MV-4-11 (cell line): ENCODE measurements at places on chromosomes 7 and 10.

DNA sequence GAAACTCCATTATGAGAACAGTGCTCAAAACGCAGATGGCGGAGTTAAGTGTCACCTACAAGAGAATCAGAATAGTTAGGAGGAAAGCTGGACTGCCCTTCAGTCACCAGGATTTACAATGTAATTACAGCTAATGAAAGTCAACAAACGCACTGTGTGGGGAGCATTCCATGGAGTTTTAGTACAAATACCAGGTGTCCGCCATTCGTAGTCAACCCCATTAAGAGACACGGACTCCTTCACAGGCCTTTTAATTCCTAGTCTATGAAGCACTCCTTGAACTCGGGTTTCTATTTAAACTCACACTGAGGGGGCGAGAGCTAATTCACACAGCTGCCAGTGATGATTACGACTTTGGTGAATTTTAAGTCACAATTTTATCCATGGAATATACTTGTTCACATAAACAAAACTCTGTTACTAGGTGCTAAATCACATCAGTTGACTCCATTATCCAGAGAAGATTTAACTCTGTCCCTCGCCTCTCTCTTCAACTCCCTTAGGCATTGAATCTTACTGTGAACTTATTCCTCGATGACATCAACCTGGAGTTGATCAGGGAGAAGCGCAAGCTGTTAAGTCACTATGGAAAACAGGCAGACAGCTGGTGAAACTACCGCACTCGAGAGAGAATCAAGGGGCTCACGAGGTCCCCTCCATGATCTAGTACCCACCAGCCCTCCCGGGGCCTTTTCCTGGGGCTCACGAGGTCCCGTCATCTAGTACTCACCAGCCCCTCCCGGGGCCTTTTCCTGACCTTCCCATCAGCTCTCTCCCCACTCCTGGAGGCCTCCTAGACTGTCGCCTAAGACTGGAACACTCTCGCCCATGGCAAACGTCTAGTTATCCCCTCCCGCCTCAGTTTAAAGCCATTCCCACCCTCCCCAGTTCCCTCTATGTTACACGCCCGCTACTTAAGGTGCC lies 1.5 kb downstream of the ZFAND2A start:
- DNase-seq: no peak

DNA sequence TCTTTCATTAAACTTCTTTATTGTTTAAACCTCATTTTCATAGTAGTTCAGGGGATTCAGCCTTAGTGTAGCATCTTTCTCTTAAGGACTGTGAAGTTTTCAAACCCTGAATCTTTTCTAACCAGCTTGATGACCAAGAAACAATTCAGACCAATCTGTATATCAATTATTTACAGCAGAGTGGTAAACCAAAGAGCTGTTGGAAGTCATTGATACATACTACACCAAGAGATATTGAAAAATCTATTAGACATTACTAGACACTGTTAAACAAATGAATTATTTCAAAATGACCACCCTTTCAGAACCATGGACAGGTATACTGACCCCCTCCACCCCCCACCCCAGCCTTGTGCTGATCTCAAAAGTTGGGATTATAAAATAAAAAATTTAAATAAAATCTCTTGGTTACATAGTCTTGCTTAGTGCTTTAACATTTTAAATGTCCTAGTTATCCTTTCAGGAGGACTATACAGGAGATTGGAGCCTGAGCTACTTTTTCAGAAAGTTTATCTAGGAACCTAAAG lies 143.9 kb upstream of the LSM8 start:
- no peak for DNase-seq

DNA sequence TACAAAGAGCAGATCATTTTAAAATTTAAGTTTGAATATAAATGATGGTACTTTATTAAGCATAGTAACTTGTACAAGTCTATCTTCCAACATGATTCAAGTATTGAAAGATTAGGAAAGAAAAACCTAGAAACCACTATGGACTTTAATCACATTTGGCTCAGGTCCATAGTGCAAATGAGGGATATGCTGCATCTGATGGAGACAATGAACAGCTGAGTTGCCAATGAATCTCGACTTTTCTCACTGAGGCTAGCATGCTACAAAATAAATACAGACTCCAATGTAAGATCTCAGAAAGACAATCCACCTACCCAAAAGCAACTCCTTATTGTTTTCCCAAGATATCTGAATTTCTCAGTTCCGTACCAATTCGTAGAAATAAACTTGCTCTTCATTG lies 89.8 kb downstream of the SEMA3A start:
- no peak for DNase-seq

DNA sequence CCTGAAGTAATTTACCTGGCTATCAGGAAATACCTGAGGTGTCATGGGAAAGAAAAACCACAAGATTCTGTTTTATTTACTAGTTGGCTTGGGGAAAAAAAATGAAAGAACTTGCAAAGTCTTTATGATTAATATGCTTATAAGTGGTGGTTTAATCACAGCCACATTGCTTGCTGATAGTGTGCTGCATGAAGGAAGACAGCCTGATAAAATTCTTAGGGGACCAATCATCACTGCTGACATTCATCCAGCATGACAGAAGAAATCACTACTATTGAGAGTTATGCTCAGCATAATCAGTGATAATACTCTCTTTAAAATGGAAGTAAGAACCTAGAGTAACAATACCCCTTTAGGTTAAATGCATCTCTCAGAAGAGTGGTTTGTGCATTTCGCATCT lies 150.2 kb upstream of the LRRN3 start:
- no peak for DNase-seq

DNA sequence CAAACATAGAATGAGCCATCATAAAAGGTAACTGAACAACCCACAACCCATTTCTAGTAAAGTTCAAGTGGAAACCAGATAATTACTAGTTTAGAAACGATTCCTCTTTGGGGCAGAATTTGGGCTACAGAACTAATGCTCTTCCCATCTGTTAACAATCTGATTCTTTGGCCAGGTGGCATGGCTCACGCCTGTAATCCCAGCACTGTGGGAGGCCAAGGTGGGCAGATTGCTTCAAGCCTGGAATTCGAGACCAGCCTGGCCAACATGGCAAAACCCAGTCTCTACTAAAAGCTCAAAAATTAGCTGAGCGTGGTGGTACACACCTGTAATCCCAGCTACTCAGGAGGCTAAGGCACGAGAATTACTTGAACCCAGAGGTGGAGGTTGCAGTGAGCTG lies 18.5 kb downstream of the CYP51A1 start:
- no peak for DNase-seq

DNA sequence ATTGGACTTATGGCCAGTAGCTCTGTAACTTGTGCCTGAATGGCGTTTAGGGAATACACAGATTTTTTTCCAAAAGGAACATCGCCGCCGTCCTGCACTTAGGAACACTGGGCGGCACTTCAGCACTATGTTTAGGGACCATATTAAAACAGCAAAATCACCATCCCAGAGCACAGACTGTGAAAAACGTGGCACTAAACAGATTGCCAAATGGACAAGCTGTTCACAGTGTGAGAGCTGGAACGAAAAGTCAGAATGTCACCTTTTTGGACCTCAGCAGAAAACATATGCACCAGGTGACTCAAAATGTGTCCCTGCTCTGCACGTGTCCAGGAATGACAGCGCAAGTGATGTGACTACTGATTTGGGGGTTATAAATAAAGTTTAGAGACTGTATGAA lies 87.9 kb downstream of the ODAD2 start:
- no peak for DNase-seq
